ENCODE measurements at places on chromosomes 5 and 9.

DNA sequence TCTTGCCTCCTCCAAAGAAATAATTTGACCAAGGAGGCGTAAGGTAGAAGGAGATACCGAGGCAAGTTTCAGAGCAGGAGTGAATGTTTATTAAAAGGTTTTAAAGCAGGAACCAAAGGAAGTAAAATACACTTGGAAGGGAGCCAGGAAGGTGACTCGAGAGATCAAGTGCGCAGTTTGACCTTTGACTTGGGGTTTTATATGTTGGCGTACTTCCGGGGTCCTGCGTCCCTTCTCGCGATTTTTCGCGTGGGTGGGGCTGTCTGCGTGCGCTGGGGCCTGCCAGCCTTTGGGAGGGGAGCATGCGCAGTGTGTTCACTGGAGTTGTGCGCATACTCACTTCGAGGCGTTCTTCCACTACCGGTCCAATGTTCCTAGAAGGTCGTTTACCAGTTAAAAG is 166.0 kb upstream of the IRX2 start:
- no peak for DNase-seq

- no peak for DNase-seq
Measured at GRCh38 chr9:114789006-114789405, 16.8 kb downstream of the TNFSF15 start.

GRCh38 chr5:181121675-181122561 is 9.1 kb downstream of the OR2V1 start:
- DNase-seq = no peak

GRCh38 chr5:68465133-68465532 is 249.6 kb downstream of the PIK3R1 start:
- DNase-seq = no peak

GRCh38 chr9:28801144-28801799 is 1228.0 kb upstream of the C9orf72 start:
- DNase-seq = peak; percentile 53

DNA sequence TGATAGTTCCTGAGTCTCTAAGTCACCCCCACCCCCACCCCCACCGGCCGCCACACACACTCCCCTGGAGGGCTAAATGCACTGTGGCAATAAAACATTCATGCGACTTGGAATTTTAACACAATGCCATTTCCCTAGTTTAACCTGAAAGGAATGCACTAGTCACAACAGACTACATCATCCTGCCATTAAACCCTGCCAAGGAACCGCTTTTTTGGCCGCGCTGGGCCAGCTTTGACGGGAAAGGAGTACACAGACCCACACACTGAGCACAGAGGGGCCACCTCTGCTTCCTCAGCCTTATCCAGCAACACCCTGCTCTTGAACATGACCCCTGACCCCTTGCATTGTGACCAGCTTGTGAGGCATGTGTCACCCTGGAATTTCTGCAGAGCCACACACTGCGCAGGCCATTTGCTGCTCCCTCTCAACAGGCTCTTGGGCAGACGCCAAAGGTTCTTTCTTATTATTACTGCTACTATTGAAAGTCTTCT is 165.3 kb downstream of the BNC2 start:
- DNase-seq = peak; percentile 95

DNA sequence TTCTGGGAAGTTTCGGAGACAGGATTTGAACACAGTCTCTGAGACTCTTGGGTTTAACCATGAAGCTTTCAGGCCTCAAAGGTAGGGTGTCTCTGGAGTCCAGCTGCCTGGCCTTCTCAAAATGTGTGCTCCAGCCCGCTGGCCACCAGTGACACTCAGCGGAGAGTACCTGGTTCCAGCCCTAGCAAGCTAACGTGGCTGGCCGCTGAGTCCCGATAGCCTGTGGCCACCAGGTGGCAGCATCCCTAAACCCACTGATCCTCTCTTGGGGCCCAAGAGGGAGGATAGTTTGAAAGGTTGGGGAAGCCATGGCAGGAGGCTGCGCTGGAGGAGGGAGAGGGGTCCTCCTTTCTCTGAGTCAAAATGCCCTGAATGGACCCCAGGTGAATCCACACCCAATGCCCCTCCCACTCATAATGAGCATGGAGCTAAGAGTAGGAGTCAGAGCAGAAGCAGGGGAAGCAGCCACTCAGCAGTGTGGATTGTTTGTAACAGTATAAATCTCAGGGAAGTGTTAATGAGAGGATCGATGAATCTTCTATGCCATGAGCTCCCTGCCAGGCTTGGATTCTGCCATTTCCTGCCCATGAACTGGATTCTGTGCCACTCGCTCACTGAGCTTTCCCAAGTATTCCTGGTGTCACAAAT is 5.4 kb upstream of the TIFAB start:
- DNase-seq = peak; percentile 50

DNA sequence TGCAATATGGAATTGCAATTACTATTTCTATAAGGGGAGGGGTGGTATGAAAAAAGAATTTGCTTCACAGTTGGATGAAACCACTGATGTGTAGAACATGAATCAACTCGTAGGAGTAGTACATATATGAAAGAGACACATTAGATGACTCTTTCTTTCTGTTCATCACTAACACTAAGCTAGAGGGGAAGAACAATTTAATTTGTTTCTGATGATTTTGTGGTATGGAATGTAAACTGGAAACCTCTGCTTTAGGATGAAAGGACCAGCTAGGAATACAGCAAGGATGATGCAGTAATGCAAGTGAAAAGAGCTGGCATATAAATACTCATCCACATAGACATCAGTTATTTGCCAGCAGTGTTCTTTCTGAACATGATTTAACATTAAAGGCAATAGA is 113.4 kb downstream of the PAPPA start:
- DNase-seq = no peak

DNA sequence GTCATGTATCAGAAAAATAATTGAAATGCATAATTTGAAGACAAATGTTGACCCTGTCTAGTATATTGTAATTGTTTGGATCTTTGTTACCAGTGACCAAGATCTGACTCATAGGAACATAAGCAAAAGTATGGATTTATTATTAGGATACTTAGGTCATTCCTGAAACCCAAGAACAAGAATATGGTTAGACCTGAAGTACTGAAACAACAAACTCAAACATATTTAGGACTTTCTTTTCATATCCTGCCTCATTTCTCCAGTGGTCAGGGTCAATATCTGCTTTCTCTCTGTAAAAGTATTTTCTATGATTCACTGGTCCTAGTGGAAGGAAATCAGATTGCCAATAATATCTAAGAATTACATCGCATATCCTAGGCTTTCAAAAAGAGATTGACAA is 1937.1 kb upstream of the WWC1 start:
- DNase-seq = no peak

GRCh38 chr9:136952321-136952850 is 313 bp downstream of the LCN12 start:
- DNase-seq = no peak

- DNase-seq = no peak
Measured at GRCh38 chr9:18705796-18706392, 231.9 kb downstream of the ADAMTSL1 start.

DNA sequence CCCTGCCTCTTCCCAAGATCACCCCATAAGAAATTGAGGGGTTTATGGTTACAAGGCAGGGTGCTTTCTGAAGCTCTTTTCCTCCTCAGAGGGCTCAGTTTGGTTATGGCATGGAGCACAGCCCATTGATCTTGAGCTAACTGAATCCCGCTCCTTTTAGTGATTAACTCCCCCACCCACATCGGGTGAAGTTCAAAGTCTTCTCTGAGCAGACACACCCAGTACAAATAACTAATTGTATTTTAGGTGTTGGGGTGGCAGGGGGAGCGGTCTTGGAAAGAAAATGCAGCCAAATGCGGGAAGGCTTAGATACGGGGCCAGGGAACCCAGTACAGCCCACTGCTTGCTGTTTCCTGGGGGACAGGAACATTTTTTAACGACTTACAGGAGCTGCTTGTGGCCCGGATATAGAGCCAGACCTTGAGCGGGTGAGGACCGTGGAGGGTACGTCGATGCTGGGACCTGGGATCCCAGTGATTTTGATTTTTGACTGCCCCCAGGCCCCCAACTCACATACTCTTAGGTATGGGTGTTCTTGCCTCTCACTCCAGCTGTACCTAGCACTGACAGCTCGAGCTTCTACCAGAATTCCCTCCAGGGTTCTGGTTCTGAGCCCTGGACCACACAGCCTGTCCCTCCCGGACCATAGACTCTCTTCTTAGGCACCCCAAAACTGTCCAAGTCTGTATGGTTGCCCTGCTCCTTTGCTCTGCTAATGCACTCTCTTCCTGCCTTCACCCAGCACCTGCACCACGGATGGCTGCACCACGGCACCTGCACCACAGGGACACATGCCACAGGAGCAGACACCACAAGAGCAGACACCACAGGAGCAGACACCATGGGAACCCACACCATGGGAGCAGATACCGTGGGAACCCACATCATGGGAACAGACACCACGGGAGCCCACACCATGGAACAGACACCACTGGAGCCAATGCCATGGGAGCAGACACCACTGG is 18.3 kb upstream of the RXRA start:
- DNase-seq = no peak

DNA sequence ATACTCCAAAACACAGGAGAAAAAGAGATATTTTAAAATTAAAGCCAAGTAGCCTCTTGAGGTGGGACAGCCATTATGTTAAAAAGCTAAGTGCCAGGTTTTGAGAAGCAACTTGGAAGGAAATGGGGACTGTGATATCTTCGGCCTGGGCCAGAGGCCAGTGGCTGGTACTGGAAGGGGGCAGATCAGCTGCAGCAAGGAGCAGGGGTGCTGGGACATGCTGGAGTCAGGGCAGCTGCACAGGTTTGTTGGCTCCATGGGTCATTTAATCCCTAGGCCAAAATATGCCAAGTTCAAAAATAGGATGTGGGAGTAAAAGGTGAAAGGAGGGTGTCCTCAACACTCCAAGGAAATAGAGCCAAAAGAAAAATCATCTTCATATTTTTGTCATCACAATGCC is 30.0 kb downstream of the ADRB2 start:
- DNase-seq = no peak

DNA sequence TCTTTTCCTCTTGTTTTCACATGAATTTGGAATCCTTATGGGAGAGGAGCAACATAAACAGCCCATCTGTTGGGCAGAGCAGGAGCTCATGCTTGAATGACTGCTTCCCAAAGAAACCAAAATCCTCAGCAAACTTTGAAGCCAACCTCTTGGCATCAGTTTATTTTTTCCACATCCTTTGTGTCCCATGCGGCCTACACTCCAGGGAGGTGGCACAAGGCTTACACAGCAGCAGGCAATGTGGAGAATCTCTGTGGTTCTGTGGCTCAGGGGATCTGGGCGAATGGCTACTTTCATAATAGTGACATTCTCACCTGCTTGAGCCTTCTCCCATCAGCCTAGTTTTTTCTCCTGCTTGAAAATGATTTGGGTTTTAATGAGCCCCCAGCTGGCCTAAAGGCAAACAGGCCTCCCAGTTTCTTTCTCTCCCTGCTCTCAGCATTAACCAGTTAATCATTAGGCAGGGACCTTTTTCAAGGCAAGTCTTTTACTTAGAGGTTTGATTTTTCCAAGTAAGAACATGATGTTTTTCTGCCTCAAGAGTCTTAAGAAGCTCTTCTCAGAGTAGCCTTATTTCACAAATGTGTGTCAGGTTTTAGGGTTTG is 370.3 kb downstream of the ARHGEF28 start:
- no peak for DNase-seq

- no peak for DNase-seq
Measured at GRCh38 chr5:81717226-81717625, 33.7 kb downstream of the SSBP2 start.

- DNase-seq = no peak
Measured at GRCh38 chr5:179803651-179804554, 2.8 kb downstream of the MGAT4B start.

GRCh38 chr5:109524555-109524954 is 114.8 kb upstream of the PJA2 start:
- DNase-seq = no peak

DNA sequence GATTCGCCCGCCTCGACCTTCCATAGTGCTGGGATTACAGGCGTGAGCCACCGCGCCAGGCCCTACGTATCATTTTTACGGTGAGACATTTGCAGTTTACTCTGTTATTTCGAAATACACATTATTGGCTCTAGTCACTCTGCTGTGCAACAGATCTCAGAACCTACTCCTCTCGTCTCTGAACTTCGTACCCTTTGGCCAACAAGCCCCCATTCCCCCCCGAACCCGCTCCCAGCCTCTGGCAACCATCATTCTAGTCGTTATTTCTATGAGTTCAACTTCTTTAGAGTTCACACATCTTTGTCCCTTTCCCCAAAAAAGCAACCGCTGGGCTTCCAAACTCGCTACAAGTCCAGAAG is 735 bp downstream of the PTGR1 start:
- DNase-seq = peak; percentile 32

DNA sequence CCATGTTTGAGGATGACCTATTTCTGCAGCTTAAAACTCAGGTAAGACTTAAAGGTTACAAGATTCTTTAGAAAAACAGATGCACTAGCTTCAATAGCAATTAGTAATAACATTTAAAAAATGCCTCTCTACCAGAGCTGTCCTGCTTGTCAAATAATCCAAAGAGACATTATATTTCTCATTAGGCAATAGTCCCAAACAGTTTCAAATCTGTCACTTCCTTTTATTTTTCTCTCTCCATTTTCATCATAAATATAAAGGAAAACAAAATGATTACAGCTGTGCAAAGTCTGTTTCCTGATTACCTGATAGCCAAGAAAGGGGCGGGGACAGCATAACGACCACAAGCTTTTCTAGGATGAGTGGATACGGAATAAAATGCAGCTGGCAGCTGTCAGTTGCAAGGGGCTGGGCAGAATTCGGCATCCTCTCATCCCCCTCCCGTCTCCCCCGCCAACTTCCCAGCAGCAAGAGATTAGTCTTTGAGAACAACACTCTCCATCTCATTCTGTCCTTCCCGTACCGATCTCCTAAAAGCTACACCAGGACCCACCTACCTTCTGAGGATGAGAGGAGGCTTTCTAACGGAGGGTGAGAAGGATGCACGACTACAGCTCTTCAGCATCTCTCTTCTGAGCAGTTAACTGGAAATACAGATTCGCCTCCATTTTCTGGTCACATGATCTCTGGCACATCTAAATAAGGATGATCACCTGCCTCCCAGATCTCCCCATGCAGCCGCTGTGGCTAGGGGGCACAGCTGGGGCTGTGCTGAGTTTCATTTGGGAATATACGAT is 72.5 kb upstream of the PCA3 start:
- no peak for DNase-seq

GRCh38 chr5:16659536-16659935 is 42.7 kb upstream of the RETREG1 start:
- no peak for DNase-seq

DNA sequence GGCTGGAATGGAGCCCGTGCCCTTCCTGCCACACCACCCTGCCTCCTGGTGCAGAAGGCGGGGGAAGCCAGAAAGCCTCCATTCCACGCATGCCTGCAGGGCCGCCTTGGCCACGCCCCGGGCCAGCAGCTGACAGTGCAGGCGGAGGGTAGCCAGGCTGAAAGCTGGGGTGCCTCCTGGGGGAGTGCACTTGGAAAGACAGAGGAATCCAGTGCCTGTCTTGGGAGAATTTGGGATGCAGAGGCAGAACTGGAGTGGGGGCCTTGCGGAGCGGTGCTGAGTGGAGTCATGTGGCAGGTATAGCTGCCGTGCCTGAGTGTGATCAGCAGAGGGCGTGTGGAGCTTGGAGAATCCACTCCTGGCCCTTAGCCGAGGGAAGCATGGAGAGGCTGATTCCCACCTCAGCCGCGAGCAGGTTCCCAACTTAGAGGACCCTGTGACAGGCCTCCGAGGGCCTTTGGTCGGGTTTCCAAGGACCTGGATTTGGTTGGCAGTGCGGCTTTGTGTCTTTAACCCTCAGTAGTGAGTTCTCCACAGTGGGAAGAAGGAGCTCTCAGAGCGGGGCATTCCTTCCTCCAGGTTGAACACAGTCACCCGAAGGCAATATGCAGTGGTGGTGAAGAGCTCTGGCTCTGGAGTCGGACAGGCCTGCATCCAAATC is 9.1 kb upstream of the URM1 start:
- peak; percentile 79 for DNase-seq

Measured in ACHN (cell line).